NB4 (cell line): ENCODE measurements at places on chromosomes 2 and 18.
A peak's percentile ranks its signal among the peaks of the same experiment; 100 is the strongest.

- DNase-seq = peak; percentile 67
These were observed 54.4 kb downstream of the STK39 start for GRCh38 chr2:168192839-168193616.

DNA sequence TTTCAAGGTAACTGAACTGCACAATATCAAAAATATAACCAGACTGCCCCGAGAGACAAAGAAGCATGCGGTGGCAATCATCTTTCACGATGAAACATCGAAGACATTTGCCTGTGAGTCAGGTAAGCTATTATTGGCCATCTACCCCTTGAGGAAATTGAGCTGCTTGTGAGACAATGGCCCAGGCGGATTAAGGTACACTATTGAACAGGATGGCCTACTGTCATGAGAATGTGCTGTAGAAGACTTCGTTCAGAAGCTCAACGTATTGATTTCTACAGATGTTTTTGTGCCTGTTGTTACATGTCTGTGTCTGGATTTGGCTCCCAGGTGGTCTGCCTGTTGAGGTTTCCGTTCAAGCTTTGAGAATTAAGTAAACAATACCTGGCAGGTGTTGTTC, 198.7 kb downstream of the DOK6 start:
- DNase-seq = no peak

GRCh38 chr2:29715655-29716054, 205.7 kb downstream of the ALK start:
- DNase-seq = no peak

GRCh38 chr2:164061129-164061746, 325.4 kb upstream of the FIGN start:
- peak; percentile 69 for DNase-seq

DNA sequence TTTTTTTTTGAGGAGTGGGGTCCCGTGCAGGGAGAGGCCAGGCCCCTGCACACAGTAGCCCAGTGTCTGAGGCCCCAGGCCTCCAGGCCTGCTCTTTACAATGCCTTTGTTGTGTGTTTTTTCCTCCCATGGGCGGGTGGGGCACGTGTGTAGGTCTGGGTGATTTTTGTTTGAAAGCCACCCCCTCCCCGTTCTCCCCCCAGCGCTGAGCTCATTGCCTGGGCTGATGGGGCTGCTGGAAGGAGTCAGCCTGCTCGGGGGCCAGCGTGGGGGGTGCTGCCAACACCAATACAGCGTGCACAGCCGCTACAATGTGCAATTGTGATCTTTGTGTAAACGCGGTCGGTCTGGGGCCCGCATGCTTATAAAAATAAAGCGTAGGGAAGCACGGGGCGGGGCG, 142.7 kb downstream of the DYSF start:
- DNase-seq = no peak

- DNase-seq = no peak
These were observed 142.7 kb downstream of the ADCYAP1 start for GRCh38 chr18:1047406-1047805.

DNA sequence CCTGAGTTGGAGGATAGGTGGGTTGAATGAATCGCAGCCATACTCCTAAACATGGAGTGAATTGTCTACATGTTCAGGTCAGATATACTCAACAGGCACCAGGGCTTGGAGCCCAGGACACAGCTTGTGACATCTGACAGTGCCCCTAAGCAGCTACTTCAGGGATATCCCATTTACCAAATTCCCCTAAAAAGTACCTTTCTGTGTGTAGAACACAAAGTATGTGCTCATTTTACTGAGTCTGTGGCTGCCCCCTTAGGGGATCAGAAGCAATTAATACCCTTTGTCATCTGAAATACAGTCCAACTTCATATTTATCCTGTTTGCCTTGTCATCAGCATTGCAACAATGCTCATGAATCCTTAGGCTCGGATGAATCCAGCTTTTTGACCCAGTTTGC, 20.8 kb downstream of the TNFRSF11A start:
- DNase-seq = no peak
